AG20443 (cell line): ENCODE measurements at places on chromosomes 7 and 10.

DNA sequence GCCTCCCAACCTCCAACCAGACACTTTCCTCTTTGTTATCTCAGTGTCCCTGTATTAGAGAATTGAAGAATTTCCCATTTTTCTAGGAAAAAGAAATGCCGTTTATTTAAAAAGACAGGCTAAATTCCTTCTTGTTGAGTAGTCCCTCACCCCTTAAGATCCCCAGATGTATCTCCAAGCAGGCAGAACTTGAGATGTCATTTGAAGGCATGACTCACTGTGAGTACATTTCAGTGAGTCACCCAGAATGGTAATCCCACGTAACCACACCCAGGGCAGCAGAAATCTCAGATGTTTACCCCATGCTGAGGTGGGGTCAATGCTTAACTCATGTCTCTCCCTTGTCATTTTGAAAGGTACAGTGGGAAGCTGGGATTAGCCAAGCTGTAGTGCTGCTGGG, 4.4 kb downstream of the ZNF655 start:
- peak; percentile 94 for DNase-seq

GRCh38 chr10:95840681-95841080, 67.1 kb upstream of the CC2D2B start:
- no peak for DNase-seq

GRCh38 chr10:79324032-79324695, 23.1 kb upstream of the PPIF start:
- DNase-seq = no peak

GRCh38 chr7:22872096-22872807, 49.6 kb upstream of the TOMM7 start:
- no peak for DNase-seq

GRCh38 chr7:24039991-24040624, 243.9 kb upstream of the NPY start:
- DNase-seq = no peak

- DNase-seq = no peak
Observed at GRCh38 chr7:138478499-138478908, 18.4 kb downstream of the TRIM24 start.

DNA sequence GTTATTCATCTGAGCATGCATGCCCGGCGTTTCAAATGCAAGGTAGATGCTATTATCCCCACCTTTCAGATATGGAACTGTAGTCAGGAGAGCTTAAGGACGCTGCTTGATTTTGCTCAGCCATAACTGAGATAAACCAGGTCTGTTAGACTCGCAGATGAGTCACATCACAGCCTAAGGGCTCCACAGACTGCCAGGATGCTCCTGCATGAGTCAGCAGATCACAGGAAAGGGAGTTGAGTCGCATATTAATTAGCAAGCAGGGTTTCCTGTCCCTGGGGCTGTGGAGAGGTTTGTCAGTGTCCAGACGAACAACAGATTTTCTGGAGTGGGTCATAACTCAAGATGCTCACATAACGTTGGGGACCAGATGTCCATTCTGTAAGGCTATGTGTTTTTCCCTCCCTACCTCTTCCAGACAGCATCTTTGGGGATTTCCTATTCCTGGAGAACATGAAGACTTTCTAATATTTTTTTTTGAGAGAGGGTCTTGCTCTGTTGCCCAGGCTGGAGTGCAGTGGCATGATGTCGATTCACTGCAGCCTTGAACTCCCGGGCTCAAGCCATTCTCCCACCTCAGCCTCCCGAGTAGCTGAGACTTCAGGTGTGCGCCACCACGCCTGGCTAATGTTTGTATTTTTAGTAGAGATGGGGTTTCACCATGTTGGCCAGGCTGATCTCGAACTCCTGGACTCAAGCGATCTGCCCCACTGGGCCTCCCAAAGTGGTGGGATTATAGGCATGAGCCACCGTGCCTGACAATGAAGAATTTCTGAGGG, 36.7 kb downstream of the PFKFB3 start:
- DNase-seq = peak; percentile 97

DNA sequence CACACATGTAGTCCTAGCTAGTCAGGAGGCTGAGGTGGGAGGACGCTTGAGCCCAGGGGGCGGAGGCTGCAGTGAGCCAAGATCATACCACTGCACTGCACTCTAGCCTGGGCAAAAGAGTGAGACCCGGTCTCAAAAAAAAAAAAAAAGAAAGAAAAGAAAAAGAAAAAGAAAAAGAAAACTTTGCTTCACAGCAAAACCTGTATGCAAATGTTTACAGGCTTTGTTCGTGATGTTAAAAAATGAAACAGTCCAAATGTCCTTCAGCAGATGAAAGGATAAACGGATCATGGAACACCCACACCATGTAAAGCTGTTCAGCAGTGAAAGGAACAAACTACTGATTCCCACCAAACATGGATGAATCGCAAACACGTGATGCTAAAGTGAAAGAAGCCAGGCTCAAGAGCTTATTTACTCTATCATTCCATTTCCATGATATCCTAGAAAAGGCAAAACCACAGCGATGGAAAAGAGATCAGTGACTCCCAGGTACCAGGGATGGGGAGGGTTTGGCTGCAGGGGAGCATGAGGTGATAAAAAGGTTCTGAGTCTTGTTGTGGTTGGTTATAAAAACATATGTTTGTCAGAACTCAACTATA, 15.1 kb downstream of the LRRC20 start:
- peak; percentile 28 for DNase-seq

DNA sequence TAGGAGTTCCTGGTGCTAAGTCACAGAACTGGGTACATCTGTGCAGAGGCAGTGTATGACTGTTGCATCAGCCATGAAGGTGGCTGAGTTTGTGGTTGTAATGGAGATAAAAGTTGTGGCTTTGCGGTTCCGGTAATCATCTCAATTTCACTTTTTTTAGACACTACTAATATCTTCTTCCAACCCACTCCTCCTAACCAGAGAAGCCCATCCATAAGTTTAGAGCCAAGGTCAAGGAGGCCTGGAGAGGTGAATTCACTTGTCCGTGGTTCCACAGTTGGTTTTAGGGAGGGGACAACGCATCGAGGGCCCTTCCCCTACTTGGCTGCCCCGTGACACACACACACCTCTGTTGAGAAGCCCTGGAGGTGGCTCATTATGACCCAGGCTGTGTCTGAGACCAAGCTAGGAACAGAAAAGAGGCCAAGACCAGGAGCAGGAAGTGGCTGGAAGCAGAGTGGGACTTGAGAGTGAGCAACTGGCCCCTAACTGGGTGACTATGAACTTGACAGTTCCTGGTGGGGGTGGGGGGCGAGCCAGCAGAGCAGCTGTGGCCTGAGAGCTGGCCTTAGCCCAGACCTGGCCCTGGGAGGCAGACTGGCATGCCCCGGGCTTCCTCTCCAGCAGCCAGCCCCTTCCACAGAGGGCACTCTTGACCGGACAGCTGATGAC, 66.8 kb upstream of the COL13A1 start:
- DNase-seq = no peak

- DNase-seq = no peak
Observed at GRCh38 chr7:7817748-7818147, 99.3 kb upstream of the RPA3 start.

GRCh38 chr10:123999261-123999660, 94.1 kb downstream of the CHST15 start:
- no peak for DNase-seq

DNA sequence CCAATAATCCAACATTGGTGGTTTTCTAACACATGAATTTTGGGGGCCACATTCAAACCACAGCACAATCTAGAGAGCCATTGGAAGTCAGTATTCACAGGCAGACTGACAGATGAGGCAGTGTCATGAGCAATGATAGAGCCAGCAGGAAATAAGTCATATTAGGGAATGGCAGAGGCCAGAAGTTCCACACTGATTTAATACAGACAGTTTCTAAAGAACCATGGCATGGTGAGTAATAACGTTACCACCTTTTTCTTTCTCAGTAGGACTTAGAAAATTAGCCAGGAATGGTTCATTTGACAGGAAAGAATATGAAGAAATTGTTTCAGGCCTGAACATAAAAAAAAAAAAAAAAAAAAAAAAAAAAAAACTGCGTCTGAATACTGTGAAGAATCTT, 210.3 kb downstream of the GPAM start:
- peak; percentile 46 for DNase-seq

DNA sequence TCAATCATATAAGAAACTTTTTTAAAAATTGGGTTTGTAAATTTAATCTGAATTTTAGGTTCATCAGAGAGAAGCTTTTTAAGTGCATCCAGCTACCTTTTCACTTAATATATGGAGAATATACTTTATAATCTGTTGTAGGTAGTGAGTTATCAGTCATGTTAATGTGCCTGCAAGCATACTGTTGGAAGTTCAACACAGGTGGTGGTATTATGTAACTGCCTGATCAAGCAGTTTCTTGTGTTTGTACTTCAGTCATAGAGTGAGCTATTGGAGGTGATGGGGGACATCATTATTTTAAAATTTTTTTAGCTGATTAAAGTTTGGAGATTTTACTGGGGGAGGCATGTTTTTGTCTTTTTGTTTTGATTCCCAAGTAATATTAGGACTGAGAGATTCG, 2.5 kb downstream of the TNKS2 start:
- no peak for DNase-seq

GRCh38 chr7:115676080-115676479, 354.5 kb downstream of the TFEC start:
- no peak for DNase-seq

GRCh38 chr7:1899196-1899595, 229.1 kb downstream of the ELFN1 start:
- peak; percentile 98 for DNase-seq

DNA sequence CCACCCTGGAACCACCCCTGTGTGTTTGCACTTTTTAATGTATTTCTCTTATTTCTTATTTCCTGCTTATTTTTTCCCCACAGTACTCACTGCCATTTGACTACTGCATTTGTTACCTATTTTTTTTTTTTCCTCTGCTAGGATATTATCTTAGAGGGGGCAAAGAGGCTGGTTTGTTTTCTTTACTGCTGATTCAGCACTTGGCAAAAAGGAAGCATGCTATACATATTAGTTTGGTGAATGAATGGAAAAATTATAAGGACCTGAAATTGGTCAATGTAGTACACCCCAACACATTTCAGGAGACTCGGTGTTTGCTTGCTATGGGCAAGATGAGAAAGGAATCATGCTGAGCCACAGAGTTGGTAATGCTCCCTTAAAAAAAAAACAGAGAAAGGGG, 193.5 kb downstream of the SORCS3 start:
- DNase-seq = no peak

- no peak for DNase-seq
Observed at GRCh38 chr7:68550027-68550426, 1048.2 kb upstream of the AUTS2 start.

DNA sequence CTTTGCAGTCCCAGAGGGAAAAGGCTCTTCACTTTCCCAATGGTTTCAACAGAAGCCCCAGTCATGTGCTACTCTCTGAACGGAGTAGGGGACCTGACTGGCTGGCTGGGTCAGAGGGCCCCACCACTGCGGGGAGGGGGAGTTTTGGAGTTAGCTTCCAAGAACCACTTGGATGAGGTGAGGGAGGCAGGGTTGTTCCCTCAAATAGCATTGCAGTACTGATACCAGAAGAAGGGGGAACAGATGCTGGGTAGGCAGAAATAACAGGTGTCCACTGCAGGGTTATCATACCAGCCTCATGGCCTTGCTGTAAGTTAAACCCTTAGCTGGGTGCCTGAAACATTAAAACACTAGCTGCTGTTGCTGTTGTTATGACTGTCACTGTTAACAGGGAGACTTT, 131.3 kb downstream of the UBE2H start:
- no peak for DNase-seq

DNA sequence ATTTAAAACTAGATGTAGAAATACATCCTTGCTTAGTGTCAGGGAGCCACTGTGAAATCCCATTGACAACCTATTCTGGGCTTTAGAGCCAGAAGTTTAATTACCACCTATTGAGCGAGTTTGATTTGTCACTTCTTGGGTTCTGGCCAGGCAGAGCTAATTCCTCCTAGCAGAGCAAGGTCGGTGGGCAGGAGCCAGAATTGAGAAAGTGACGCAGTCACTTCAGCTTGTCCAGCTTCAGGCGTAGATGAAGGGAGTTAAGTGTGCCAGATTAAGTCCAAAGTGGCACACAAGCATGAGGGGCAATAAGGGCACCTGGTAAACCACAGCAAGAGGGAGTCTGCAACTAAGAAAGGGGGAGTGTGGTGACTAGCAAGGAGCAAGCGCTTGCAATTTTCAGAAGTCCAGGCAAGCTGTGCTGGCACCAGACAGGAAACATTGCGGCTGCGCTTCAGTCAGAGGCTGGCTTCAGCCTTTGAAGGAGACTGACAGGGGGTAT, 119.4 kb downstream of the ST7 start:
- DNase-seq = peak; percentile 64

- DNase-seq = no peak
Observed at GRCh38 chr7:50667338-50667737, 102.1 kb upstream of the DDC start.

- DNase-seq = peak; percentile 34
Observed at GRCh38 chr7:7510794-7511193, 24.9 kb downstream of the COL28A1 start.

GRCh38 chr7:37751096-37751495, 67.5 kb downstream of the GPR141 start:
- DNase-seq = no peak

DNA sequence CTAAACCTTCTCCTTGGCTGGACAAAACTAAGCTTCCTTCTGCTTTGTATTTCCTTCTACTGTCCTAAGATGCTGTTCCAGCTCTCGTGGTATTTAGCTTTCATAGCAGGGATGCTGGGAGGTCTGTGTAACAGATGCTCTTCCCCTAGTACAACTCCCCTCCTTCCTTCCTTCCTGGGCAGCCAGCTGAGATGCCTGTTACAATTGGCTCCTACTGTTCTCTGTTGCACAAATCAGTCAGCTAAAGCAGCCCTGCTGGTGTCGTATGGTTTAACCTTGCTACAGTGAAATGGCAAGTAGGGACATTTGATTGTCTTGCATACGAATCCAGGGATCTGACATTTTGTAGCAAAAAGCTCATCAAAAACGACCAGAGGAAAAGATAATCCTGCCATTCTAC, 143.8 kb downstream of the ARHGAP21 start:
- no peak for DNase-seq

- DNase-seq = peak; percentile 85
Observed at GRCh38 chr7:116316838-116317628, 106.7 kb downstream of the TES start.

- DNase-seq = no peak
Observed at GRCh38 chr10:3766046-3766756, 18.8 kb downstream of the KLF6 start.

DNA sequence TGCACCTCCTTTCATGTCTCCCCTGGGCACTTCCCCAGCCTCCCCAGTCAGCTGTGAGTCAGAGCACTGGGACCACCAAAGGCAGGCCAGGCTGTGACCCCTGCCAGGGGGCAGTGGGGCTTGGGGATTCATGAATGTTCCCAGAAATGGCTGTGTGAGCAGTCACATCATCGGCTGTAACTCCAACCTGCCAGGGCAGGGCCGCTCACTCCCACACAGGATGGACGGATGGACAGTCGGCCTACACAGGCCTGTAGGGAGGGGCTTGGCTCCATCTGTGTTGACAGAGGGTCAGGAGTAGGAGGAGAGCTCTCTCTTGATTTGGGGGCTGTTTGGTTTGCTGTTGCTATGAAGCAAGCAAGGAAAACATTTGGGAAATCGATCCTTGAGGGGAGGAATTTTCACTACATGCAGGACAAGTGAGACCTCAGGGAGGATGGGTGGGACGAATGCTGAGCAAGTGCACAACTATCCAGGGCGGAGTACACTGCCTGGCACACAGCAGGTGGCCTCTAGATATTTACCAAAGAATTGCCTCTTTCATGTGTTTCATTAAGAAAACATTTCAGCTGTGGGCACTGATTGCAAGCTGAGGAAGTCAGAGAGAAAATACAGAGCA, 2.9 kb upstream of the IGFBP1 start:
- peak; percentile 52 for DNase-seq
